Prostate gland (tissue), 2 donors: ENCODE measurements at places on chromosomes 13 and 19. TPM values are rescaled to one million over a fixed set of nuclear protein-coding genes. Genes with fewer than 3 reads are reported as not detected.
A peak's percentile ranks its signal among the peaks of the same experiment; 100 is the strongest.

DNA sequence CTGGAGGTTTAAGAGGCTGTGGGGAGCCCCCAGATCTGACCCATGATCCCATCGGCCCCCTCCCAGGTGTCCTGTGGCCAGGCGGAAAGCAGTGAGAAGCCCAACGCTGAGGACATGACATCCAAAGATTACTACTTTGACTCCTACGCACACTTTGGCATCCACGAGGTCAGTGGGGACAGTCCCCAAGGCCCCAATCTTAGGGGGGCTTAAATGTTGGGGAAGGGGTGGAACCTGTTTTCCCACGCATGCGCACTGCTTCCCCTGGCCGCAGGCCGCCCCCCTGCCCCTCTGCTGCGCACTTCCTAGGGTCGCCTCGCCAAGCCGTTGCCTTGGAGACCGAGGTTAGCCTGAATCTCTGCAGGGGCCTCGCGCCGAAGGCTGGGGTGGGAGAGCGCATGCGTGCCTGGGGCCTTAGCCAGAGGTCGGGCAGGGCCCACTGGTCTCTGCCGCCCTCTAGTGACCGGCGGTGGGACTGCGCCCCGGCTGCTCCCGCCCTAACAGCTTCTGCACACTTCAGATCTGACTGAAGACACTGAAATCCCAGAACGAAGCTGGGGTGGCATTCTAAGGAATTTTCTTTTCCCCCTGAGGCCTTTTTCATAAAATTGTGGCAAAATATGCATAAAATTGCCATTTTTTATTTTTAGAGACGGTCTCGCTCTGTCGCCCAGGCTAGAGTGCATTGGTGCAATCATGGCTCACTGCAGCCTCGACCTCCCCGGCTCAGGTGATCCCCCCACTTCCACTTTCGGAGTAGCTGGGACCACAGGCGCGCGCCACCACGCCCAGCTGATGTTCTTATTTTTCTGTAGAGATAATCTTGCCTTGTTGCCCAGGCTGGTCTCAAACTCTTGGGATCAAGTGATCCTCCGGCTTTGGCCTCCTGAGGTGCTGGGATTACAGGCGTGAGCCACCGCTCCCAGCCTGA lies 3.6 kb downstream of the PRMT1 start:
- DNase-seq, result peak; percentile 79

DNA sequence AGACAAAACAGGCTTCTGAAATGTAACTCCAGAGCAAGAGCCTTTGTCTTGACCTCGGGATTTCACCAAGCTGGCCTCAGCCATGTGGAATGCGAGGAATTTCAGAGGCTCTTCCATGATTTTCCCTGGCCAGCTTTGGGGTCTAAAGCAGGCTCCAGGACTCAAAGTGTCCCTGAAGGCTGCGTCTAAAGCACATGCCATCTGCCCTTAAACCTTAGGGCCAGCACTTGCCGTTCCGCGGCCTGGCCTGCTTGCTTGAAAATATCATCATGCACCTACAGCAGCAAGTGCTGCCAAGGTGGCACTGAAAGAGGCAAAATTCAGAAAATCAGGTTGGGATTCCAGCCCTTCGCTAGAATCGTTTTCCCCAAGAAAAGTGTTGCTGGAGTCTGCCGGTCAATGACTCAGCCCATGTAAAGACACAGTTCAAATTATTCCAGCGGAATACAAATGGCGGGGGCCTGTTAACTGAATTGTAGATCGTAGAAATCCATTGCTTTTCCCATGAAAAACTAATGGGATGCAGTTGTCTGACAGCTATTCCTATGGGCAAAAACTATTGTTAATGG lies 105.7 kb upstream of the RAP2A start:
- DNase-seq, result no peak

- DNase-seq, result peak; percentile 95
These were observed 9.5 kb downstream of the GPX4 start for GRCh38 chr19:1113030-1113985.

DNA sequence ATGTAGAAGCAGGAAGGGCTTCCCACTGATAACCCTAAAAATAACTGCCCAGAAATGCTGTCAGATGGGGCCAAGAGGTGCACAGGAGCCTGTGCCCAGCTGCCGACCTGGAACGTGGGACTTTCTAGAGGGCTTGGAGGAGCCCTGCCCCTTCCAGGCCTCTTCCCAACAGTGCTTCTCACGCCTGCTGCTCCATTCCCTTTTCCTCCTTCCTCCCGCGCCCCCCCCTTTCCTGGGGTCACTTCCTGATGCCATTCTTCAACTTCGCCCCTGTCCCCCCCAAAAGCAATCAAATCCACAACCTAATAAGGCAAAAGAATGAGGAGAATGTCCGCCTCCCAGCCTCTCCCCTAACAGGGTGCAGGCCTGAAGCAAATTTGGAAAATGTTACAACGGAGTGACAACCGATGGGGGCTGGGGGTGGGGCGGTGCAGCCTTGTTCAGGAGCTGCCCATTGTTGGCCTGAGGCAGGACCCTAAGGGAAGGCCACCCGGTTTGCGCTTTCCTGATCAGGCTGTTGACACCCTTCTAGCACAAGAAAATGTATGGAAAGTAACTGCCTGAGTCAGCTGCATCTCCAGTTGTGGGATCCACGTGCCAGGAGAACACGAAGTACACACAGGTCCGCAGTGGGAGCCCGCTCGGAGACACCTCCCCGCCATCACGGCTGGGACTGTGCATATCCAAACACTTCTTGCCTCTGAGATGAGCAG lies 18.7 kb downstream of the ACTN4 start:
- DNase-seq, result peak; percentile 67

- no peak for DNase-seq
These were observed 5.6 kb downstream of the LIPE start for GRCh38 chr19:42421591-42422031.

DNA sequence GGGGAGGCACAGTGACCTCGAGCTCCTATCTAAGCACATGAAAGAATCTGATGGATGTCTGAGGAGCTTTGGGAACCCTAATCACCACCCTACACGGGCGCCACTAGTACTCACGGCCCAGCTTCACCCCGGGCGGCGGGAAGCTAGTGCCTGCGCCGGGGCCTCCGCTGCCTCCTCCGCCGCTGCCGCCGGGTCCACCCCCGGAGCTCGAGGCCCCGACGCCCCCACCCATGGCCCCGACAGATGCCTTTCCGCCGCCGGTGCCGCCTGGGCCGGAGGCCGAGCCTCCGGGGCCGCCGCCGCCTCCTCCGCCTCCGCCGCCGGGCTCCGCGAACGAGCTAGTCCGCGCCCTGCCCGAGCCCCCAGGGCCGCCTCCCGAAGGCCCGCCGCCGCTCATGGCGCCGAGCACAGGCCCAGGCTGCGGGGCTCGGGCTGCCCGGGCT lies 312 bp downstream of the GSK3A start:
- no peak for DNase-seq

DNA sequence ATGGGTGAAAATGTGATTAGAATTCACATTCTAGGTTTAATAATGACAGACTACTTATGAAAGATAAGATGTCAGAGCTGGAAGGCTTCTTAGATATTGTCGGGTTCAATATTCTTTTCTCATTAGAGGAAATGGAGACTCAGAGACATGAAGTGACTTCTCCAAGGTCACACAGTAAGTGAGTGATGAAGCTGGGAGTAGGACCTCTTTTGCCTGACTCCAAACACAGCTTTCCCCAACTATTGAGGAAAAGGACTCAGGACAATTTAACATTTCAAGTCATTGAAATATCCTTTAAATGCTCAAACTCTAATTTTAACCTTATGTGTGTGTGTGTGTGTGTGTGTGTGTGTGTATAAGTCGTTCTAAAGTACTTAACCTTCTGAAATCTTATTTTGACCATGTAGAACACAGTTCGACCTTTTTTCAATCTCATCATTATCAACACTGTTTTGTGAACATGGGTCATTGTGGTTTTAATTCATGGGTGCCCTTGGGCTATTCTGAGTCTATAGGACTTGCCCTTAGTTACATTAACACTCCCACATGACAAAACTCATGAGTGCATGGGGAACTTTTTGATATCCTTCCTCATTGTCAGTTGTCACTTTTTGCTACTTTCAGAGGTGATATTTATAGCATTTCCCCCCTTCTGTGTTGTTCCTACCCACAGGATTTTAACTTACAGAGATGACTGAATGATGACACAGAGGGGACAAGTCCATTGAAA lies 53.0 kb downstream of the LRCH1 start:
- DNase-seq, result no peak

The CLDND2 gene
- total RNA-seq, result not detected

The ADAMTSL5 gene
- total RNA-seq, result 0.82 TPM
